Activated CD4-positive, alpha-beta T cell treated with anti-CD3 and anti-CD28 coated beads for 1 hour (primary cell): ENCODE measurements at places on chromosomes 6 and 20.

DNA sequence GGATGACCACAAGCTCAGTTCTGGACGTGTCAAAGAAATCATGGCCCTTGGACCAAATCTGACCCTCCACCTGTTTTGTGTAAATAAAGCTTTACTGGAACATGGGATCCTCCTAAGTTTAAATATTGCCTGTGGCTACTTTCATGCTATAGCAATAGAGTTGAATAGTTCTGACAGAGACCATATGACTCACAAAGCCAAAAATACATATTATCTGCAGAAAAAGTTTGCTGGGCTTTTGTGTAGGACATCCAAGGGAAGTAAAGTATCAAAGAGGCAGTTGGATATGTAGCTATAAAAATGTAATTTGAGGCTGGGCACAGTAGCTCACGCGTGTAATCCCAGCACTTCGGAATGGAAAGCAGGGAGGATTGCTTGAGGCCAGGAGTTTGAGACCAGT, 78.9 kb downstream of the TOX2 start:
- DNase-seq, result no peak

DNA sequence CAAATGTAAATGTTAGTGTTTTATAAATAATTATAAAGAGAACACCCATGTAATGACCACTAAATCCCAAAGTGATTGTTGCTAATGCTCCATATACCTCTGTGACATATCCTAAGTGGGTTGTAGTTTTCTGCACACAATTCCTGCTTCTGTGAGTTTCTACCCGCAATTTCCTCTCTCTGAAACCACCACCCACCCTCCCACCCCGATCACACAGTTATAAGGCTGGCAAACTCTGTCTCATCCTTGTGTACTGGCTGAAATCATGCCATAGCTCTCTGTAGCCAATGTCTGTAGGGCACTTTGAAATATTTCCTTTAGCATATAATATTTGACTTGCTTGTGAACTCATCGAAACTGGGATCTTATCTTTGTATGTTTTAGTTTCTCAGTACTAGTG, 236.6 kb downstream of the PLCB1 start:
- DNase-seq, result no peak

DNA sequence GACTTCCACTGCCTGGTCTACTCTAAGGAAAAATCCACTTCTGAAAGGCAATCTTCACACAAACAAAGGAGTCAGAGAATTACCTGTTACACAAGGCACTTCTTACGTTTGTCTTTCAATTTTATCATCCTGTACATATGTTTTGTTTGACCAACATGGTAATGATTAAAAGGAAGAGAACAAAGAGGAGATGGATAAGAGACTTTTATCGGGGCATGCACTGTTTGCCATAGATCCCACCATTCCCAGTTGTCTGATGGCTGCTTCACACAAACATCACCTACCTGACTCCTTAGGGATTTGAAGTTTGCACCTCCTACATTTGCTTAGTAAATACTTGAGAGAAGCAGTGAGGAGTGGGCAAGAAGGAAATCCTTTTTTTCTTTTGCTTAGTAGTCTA, 87.1 kb downstream of the BFSP1 start:
- no peak for DNase-seq

DNA sequence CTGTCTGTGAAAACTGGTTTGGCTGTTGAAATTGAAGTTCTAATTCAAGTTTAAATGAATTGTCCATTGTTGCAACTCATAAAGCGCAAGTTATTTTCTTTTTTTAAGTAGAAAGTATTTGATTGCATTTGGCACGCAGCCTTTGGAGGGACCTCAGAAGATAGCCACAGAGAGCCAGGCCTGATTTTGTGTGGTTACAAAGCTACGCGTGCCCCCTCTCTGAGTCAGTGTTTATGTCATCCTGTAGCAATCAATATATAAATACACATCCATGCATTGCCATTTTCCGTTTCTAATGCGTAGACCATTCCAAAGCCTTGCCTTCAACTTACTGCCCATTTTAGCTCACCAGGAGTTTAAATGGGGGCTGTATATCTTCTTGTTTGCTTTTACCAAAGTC, 173.2 kb downstream of the TMEM242 start:
- no peak for DNase-seq

GRCh38 chr20:37383229-37383989, 37.5 kb downstream of the SRC start:
- no peak for DNase-seq

DNA sequence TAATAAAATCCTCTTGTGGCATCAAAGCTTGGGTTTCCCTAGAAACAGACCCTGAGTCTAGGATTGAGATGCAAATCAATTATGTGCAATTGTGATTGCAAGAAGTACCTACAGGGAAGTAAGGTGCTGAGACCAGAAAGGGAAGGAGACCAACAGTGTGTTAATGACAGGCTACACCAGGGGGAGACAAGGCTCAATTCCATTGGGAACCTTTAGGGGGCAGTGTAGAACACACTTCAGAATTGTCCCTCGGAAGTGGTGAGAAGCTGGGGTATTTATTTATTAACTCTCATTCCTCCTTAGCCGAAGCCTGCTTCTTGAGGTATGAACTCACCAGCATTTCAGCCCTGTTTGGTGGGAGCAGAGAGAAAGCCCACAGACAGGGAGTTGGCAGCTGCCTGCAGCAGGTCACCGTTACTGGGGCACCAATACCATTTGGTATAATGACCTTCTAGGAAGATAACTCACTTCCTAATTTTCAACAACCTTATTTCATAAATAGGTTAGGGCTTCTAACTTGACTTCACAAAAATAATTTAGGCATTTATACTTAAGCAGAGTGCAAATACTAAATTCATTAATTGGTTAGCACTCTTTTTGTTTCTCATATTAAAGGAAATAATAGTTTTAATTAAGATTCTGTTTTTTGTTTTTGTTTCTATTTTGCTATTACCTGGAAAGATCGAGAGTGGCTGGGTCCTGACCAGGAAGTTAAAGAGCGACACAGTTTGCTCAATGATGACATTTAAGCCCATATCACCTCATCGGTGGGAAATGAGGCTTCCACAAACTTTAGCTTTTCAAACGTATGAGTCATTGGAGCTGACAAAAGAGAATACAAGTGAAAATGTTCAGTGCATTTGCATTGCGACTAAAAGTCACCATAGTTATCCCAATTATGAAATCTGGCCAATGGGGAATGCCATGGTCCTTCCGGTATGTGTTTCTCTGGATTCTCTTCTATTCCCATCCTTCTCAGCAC, 94.8 kb downstream of the BTBD3 start:
- DNase-seq, result no peak

GRCh38 chr6:7777074-7777473, 51.2 kb downstream of the BMP6 start:
- DNase-seq, result no peak

DNA sequence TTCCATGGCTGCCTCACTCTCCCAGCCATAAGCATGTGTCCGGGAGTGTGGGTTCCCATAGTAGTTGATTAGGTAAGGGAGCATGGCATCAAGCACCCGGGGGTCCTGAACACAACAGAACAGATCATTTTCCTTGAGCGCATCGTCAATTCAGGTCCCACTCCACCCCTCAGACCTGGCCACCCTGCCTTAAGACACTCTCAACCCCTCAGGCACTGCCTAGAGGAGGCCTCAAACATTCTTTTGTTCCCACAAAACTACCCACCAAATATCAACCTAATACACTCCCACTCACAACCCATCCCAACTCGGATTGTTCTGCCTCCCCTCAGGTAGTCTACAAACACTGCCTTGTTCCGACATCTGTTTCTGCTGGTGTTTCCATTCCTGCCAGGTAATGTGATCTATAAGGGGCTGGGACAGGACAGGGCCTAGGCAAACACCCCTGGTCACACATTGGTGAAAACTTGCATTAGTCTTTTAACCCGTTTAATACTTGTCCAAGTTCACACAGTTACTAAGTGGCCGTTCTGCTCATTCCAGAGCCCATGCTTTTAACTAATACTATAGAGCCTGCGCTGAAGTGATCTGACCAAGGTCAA, 1.4 kb downstream of the NFS1 start:
- no peak for DNase-seq

DNA sequence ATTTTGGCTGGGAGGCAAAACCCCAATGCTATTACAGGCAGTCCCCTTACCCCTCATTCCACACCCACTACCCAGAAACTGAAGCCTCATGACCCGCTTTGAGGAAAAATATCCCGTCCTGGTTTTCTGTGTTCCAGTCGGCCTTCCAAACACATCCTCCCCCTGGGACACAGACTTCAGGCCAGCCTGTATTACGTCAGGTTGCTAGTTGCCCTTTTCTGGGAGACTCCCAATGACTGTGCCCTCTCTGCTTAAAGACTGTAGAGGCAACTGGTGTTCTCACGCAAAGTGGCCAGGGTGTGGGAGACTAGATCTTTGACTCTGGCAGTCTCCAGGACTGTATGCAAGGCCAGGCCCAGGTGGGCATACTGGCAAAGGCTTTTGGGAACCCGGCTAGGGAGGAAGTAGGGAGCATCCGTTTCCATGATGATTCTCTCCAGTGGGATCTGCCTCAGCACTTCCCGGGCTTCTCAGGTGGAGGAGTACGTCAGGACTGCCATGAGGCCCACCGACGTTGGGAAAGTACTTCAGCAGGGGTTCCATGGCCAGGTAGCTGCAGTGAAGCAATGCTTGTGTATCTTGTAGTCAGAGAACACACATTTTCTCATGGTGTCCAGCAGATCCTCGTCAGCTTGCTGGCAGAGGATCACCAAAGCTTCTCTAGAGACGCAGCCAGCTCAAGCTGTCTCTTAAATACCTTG, 34.9 kb downstream of the DYNLT1 start:
- no peak for DNase-seq

GRCh38 chr6:1609648-1610496, at the start of gene FOXC1:
Gene FOXC1, plus strand, starts transcription at chr6:1609915. Its CDS starts 531 bp downstream, at chr6:1610446.
- no peak for DNase-seq

DNA sequence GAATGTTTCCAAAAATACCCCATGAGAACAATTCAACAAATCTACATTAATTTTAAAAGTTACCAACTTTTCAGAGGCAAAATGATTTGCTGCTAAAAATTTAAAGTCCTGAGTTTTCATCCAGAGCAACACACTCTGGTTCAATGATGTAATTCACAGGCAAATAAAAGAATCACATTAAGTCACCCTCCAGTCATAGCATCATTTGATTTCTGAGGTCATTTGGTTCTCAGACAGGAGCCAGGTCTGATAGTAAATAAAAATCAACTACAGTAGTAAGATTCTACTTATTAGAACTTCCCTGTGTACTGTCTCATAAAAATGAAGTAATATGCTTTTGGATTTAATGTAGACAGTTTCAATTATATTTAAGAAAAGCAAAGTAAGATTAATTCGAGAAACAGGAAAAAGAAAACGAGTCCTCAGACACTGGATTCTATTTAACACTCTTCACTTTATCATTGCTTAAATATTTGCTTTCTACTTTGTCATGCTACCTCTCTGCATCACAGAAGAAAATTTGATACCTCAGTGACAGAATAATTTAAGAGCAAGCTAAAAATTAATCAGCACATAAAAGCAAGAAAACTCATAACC, 25.8 kb downstream of the MAP7 start:
- DNase-seq, result no peak

DNA sequence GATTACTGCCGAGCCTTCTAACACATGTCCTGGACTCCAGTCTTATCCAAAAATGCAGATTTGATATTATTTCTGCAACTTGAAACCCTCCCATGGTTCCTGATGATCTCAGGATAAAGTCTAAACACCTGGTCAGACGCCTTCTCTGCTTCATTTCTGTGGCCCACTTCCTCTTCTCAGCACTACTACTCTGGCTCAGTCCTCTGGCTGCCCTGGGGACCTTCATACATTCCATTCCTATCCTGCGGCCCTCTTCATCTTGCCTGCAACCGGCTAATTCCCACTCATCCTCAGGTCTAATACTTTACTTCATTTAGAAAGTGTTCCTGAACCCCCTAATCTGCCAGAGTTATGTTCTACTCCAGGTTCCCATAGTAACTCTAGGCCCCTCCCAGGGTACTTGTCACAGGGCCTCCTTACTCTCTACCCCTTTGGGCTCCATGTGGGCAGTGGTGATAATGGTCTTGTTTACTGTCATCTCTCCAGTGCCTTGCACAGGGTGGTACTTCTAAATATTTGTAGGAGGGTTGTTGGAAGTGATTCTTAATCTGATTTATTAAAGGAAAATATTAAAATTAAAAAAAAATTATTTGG, 18.9 kb downstream of the MAN1A1 start:
- no peak for DNase-seq
